ENCODE measurements at places on chromosomes 1 and 21.

- no peak for DNase-seq
These were observed 92.1 kb upstream of the LRRN2 start for GRCh38 chr1:204777591-204777990.

GRCh38 chr1:173475564-173476196 lies 1.5 kb upstream of the PRDX6 start:
- DNase-seq = no peak

- DNase-seq = no peak
These were observed 594.6 kb upstream of the ZP4 start for GRCh38 chr1:238485057-238485911.

GRCh38 chr1:233393926-233394680 lies 66.6 kb downstream of the MAP3K21 start:
- DNase-seq = no peak

Measured in NCI-H2107 (cell line).